ENCODE measurements at places on chromosomes 7 and 10. TPM values are rescaled to one million over a fixed set of nuclear protein-coding genes. Genes with fewer than 3 reads are reported as not detected.

DNA sequence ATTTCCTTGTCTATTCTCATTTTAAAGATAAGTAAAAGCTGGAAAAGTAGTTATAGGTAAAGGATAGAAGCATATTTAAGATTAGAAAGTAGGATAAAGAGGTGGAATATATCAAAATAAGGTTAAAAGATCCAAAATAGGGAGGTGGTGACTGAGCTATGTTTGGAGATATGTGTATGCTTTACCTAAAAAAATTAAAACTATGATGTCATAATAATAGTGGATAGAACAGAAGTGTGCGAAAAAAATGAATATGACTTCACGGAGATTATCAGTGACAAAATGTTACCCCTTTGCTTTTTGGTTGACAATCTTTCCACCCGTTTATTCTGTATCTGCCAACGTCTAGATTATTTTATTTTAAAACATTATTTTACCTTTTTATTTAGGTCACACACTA lies 33.4 kb upstream of the FERD3L start:
- H3K4me3 ChIP-seq = no peak overlapping the region
- H3K27ac ChIP-seq = no peak overlapping the region
- H3K27me3 ChIP-seq = no peaks in the 10 kb centered on the region

GBX1 gene
- not detected for total RNA-seq

DNA sequence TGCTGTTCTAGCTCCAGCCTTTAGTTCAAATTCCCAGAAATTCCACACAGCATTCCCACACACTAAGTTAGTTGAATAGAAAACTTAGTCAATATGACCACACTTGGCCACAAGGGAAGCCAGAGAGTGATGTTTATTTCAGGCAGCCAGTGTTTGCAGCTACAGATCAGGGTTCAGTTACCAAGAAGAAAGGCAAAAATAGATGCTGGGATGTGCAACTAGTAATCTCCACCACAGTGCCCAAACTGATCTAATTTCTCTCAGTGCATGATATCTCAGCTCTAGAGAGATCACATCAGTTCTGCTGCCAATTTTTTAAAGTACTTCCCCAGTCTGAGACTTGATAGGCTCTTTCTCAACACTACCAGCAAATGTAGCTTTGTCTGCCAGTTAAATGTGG lies 17.6 kb downstream of the SLF2 start:
- H3K4me3 ChIP-seq = no peak overlapping the region
- H3K36me3 ChIP-seq = peaks cover 72% of the 10 kb centered on the region
- no peak for DNase-seq
- H3K4me1 ChIP-seq = no peaks in the 10 kb centered on the region

DNA sequence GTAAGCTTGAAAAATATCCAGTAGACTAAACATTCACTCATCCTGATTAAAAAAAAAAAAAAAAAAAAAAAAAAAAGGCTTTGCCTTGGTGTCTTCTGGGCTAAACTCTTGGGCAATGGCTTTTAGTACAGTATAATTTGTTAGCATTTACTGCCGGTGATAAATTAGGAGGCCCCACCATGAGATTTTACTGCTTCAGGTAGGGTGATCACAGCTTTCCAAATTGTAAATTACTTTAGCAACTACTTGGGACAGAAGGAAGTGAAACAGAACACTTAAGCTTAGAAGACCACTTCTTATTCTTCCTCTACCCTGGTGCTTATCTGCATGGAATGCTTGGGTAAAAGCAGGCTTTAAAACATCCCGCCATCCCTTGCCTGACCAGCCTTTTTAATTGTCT lies 152.1 kb downstream of the HIBADH start:
- no peak overlapping the region for H3K27ac ChIP-seq
- DNase-seq = no peak
- 0 out of 2 replicates have a peak, but pooled peaks cover 4% of the 10 kb centered on the region for H3K27me3 ChIP-seq
- H3K36me3 ChIP-seq = no peaks in the 10 kb centered on the region
- H3K4me1 ChIP-seq = no peaks in the 10 kb centered on the region

ITPRID1 gene
- total RNA-seq = not detected

GRCh38 chr10:132106431-132106830 lies 40.7 kb downstream of the JAKMIP3 start:
- H3K4me3 ChIP-seq = no peak overlapping the region
- no peaks in the 10 kb centered on the region for H3K4me1 ChIP-seq
- H3K36me3 ChIP-seq = no peaks in the 10 kb centered on the region

DNA sequence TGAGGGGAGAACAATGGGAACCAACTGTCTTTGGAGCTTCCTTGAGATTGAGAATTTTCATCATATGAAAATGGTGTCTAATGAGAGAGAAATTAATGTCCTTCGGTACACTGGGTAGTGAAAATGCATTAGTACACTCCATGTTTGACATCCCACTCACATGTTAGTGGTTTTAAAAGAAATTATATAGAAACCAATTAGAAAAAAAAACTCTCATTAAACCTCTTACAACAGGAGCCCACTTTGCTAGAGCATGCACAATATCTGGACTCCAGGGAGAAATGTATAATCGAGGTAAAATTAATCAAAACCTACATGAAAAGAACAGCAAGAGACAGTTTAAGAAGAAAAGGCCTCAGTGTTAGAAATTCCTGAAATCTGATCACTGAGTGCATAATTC lies 79.2 kb upstream of the KCNIP2 start:
- H3K27me3 ChIP-seq = no peaks in the 10 kb centered on the region
- no peak for DNase-seq
- H3K4me3 ChIP-seq = no peak overlapping the region

DNA sequence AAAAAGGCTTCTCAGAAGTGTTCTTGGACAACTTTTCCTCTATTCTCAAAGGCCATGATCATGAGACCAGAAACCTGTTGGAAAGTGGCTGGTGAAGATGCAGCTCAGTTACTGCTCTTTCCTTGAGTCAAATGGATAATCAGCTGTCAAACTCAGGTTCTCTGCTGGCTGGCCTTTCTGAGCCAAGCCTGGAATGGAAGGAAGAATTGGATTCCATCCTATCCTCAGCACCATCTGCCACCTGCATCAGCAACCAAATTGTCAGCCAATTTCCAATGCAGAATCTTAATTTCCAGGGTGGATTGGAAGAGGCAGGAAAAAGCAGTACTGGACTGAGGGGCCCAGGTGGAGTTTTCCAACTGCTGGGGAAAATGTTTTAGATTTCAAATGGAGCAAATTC lies 631.7 kb downstream of the KCNMA1 start:
- no peak for DNase-seq
- H3K4me3 ChIP-seq = no peak overlapping the region
- no peaks in the 10 kb centered on the region for H3K4me1 ChIP-seq
- no peaks in the 10 kb centered on the region for H3K36me3 ChIP-seq

- peak overlapping the region; percentile 91 for H3K27ac ChIP-seq
- no peak for DNase-seq
Measured at GRCh38 chr10:68900427-68901104, 549 bp upstream of the DDX50 start.

All from K562 (cell line).